Effector memory CD8-positive, alpha-beta T cell (primary cell): ENCODE measurements at places on chromosomes 2 and 18.

DNA sequence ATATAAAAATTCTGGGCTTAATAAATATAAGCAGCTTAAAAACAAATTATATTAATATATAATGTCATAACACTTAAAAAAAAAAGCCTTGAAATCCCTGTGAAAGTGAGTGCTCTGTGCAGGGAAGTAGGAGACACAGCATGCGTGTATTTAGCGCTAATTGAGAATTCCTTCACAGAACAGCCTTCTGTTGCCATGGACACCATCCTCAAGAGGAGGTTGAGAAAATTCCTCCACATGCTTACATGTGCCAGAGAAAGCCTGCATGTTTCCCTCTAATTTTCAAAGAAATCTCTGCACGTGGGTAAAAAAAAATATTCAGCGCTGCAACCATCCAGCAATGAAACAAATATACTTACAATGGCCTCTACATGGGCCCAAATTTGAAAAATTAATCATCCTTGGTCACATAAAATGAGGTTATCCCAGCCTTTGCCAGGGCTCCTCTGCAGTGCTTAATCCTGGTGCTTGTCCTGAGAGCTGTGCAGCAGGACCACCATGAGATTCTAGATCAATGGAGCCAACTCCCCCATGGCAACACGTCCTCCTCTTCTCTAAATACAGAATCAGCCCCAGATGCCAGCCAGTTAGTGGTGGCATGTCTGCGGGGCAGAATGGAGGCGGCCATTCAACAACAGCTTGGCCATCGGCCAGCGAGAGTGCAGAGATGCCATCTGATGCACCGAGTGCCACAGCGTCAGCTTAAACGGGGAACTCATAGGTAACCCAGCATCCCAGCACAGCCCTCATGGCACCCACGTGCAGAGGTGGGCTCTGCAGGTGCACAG is 228.0 kb downstream of the MYT1L start:
- no peak for DNase-seq

DNA sequence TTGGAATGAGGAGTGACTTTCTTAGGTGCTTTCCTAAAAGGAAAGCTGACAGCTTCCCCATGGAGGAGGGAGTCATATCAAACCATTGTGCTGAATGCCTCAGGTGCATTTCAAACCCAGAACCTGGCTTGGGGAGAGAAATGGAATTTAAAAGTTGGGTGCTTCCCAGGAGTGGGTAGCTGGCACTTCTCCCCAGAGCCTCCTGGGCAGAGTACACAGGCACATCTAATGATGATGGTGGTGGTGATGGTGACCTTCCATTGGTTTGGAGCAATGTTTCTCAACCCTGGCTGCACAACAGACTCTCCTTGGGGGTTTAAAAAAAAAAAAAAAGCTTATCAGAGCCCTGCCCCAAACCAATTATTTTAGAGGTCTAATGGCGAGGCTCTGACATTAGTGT is 8.3 kb downstream of the FOSL2 start:
- DNase-seq = no peak

GRCh38 chr18:56286775-56287325 is 351.5 kb downstream of the TXNL1 start:
- DNase-seq = no peak

DNA sequence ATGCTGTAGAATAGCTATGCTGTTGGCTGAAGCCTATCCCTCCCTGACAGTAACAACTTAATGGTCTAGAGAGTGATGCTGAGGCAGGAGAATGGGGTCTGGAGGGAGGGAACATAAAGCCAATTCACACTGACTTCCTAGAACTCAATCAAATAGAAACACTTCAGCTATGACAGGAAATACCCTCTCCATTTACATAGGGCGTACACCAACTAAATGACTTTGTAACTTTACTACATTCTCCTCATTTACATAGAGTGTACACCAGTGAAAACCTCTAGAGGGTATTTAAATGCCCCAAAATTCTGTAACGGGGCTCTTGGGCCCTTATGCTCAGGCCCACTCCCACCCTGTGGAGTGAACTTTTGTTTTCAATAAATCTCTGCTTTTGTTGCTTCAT is 41.5 kb downstream of the YPEL5 start:
- DNase-seq = no peak

DNA sequence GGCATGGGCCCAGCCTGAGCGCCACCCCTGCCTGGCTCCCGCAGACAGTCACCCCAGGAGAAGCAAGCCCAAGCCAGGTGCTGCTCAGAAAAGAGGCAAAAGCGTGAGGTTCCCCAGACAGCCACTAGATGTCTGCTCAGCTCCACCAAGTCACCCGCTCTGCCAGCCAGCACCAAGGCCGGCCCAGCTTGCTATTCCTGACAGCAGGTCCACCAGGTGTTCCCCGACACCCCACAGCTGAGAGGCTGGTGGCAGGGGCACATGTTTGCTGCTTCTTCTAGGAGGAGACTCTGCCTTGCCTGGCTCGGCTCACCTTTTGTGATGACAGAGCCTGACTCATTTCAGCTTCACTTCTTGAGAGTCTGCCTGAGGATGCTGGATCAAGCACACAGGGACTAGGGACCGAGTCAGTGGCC is 206.7 kb downstream of the MGAT5 start:
- DNase-seq = peak; percentile 16

DNA sequence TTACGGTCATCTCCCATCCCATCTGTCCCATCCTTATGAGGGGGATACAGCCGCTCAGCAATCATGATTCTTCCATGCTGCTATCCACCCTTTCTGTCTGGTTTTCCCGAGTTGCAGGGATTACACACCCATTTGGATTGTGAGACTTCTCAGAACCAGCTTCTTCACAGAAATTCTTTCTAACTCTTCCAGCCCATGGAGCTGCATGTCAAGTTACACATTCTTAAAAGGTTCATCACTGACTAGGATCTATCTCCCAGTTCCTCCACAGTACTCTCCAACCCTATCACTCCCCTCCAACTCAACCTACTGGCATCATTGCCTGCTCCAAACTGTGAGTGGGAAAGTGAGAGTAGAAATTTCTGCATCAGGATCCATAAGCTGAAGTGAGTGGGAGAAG is 558.2 kb upstream of the TNP1 start:
- DNase-seq = no peak

DNA sequence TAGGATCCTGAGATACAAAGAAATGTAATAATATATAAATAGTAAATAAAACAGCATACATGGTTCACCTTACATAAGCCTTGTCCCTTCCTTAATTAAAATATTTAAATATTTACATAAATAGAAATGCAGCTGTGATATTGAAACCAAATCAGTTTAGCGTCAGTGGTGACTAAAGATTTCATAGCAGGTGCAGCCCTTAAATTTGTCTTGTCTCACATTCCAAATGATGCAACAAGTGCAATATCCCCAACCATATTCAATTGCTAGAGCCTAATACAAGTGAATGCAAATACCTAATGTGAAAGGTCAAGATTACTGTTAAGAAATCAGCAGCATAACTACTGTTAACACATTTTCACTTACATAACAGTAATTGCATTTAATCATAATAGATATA is 539.5 kb downstream of the NYAP2 start:
- no peak for DNase-seq

- DNase-seq = peak; percentile 48
Observed at GRCh38 chr18:58862851-58863538, 1.7 kb upstream of the ZNF532 start.

- no peak for DNase-seq
Observed at GRCh38 chr2:123692121-123692520, 333.0 kb upstream of the CNTNAP5 start.

GRCh38 chr2:133360882-133361281 is 207.4 kb downstream of the NCKAP5 start:
- no peak for DNase-seq

GRCh38 chr2:240581811-240582210 is 4.7 kb upstream of the CAPN10 start:
- DNase-seq = no peak

GRCh38 chr18:23442958-23443357 is 10.1 kb upstream of the RIOK3 start:
- DNase-seq = no peak

DNA sequence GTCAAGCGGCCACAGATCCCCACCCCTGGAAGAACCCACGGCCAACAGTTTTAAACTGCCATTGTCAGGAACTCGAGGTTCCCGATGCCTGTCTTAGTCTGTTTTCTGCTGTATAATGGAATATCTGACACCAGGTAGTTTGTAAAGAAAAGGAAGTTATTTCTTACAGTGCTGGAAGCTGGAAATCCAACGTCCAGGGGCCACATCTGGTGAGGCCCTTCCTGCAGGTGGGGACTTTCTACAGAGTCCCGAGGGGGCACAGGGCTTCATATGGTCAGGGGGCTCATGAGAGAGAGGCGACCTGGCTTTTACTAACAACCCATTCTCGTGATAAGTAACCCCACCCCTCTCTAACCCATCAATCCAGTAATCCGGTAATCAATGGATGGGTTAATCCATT is 501.6 kb upstream of the MYT1L start:
- no peak for DNase-seq

DNA sequence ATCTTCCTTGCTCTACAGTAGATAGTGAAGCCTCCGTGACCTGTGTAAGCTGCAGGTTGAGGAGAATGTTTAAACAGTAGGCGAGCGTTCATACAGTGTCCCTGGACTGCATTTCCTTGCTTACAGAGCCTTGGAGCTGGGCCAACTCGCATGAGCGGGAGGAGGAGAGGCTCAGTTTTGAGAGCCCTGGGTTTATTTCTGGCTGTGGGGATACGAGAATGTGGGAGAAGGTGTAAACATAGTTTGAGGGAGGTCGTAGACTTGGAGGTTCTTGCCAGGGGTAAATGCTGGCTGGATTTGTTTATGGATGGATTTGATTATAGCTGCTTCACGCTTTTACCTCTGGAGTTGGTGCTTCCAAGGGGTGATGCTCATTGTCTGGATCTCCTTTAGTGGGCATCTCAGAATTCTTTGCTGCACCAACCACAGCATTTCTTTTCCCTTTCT is 20.8 kb downstream of the CRIM1 start:
- no peak for DNase-seq

DNA sequence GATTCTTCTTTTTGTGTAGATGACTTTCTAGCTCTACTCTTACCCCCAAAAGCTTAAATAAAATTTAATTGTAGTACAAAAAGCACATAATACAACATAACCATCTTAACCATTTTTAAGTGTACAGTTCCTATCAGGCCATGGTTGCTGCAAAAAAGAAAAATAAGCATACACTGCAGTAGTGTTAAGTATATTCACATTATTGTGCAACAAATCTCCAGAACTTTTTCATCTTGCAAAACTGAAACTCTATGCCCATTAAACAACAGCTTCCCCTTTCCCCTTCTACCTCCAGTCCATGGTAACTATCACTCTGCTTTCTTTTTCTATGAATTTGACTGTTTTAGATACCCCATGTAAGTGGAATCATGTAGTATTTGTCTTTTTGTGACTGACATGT is 18.1 kb downstream of the PPM1B start:
- DNase-seq = no peak

- no peak for DNase-seq
Observed at GRCh38 chr2:73601780-73602179, 40.4 kb downstream of the NAT8 start.

DNA sequence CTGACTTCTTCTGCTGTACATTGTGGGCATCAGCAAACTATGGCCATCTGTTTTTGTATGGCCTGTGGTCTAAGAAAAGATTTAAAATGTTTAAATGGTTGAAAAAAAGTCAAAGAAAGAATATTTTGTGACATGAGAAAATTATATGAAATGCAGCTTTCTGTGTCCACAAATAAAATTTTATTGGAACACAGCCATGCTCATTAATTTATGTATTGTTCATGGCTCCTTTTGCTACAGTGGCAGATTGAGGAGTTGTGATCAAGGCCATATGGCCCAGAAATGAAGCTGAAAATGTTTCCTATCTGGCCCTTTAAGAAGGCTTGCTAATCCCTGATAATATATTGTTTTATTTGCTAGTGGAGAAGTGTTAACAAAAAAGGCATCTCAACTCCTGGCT is 162.0 kb downstream of the SLC4A3 start:
- DNase-seq = no peak

DNA sequence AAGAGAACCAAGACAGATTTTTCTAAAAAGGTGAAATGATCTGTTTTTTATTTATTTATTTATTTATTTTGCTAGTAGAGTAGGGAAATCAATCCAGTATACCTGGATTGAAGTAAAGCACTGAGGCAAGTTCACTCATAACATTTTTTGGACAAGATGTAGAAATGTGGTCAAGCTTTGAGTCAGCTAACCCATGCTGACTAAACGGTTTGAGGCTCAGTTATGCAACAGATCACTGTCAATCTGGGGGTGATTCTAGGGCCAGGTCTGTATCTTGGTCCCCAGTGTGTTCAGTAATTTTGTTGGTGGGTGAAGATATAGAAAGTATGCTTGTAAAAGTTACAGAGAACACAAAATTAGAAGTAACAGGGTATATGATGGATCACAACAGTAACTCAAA is 60.2 kb downstream of the RMDN2 start:
- no peak for DNase-seq

GRCh38 chr18:10062302-10063300 is 148.8 kb downstream of the VAPA start:
- no peak for DNase-seq

DNA sequence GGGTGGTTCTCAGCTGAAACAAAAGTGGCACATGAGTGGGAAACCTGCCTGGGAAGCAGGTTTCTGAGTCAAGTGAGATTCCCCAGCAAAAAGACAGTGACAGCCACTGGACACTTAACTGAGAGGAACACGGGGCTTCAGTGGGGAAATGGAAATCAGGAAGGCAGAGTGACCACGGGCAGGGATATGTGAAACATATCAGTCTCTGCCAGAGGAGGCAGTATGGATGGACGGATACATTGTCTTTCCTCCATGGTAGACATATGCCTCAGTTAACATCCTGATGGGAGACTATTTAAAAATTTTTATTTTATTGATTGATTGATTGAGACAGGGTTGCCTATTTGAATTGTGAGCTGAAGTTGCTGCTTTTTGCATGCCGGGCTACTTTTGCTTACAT is 292.1 kb downstream of the NBAS start:
- no peak for DNase-seq

DNA sequence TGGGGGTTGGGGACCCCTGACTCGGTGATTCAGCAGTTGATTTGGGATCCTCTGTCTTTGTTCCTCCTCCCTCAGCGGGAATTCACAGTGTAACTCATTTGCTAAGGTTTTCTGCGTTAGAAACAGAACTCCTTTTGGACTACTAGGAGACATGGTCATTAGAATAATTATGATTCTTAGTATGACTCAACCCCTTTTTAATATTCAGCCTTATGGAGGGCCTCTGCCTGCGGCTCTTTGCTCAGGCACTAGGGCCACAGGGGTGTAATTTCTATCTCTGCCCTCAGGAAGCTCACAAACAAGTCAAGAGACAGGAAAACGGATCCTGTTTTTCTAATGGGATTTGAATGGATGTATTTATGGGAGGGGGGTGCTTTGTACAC is 117.4 kb downstream of the SPTBN1 start:
- DNase-seq = no peak

GRCh38 chr2:149375801-149376361 is 45.5 kb downstream of the LYPD6 start:
- DNase-seq = no peak

GRCh38 chr2:89818873-89819272 is 1127.4 kb downstream of the RPIA start:
- no peak for DNase-seq
